ENCODE measurements at places on chromosomes 1 and 21. TPM values are rescaled to one million over a fixed set of nuclear protein-coding genes. Genes with fewer than 3 reads are reported as not detected.

The PTPRC gene
- 18.3 TPM for total RNA-seq

- no peak for DNase-seq
- no peak overlapping the region for H3K4me3 ChIP-seq
These were observed 333.5 kb upstream of the B3GALT2 start for GRCh38 chr1:193519922-193520321.

The DTL gene
- total RNA-seq, result 8.1 TPM

The YIPF1 gene
- total RNA-seq, result 16.8 TPM

GRCh38 chr1:22174446-22175220 is 31.7 kb upstream of the WNT4 start:
- no peak overlapping the region for H3K27ac ChIP-seq
- H3K36me3 ChIP-seq, result no peaks in the 10 kb centered on the region
- no peaks in the 10 kb centered on the region for H3K27me3 ChIP-seq
- H3K4me1 ChIP-seq, result peaks cover 24% of the 10 kb centered on the region
- H3K4me3 ChIP-seq, result no peak overlapping the region

The DCST2 gene
- 0.23 TPM for total RNA-seq

GRCh38 chr1:55061000-55061705 is 21.8 kb downstream of the PCSK9 start:
- no peak overlapping the region for H3K27ac ChIP-seq
- H3K27me3 ChIP-seq, result no peaks in the 10 kb centered on the region
- no peaks in the 10 kb centered on the region for H3K4me1 ChIP-seq
- H3K4me3 ChIP-seq, result no peak overlapping the region
- no peaks in the 10 kb centered on the region for H3K36me3 ChIP-seq

DNA sequence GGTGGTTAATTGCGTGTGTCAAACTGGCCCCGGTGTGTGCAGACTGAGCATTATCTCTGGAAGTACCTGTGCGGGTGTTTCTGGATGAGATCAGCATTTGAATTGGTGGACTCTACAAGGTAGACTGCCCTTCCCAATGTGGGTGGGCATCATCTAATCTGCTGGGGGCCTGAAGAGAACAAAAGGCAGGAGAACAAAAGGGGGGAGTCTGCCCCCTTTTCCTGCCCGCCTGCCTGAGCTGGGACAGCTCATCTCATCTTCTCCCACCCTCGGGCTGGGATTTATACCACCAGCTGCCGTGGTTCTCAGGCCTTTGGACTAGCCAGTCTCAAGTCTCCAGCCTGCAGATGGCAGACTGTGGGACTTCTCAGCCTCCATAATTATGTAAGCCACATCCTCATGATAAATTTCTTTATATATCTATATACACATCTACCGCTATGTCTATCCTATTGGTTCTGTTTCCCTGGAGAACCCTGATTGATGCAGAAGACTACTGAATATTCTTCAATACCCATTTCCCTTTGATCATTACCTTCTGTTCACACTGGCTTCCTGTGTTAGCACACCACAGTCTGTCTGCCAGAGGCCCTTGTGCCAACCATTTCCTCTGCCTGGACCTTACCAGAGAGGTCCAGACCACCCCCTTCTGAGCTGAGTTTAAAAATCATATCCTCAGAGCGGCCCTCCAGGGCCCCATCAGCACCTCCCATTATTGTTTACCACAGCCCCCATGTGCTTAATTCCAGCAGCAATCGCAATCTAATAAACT is 25.2 kb downstream of the RCAN1 start:
- DNase-seq, result no peak
- no peaks in the 10 kb centered on the region for H3K36me3 ChIP-seq
- no peak overlapping the region for H3K27ac ChIP-seq

DNA sequence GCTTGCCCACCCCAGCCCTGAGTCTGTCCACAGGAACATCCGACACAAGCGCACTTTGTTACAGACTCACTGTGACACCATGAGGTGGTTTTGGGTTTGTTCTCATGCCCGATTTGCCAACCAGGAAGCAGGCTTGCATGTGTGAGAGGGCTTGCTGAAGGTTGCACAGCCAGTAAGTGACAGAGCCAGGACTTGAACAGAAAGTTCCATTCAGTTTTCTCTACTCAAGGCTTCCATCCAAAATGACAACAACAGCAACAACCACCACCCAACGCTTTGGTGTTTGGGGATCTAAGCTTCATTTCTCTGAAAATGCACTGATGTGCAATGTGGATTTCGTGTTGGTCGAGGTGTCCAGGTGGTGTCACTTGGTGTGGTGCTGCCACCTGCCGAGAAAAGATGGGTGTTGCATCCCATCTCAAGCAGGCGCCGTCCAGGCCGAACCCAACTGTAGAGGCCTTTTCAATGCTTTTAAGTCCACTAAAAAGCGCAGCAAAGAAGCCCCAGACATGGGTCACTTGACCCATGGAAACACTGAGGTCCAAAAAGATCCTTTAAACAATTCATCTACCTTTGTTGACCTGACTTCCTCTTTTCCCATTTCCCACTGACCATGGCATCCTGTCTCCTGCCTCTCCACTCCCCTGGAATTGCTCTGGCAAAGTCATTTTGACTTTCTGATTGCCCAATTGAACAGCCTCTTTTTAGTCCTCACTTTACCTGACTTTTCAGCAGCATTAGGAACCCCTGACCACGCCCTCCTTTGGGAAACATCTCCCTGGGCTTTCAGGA is 12.2 kb downstream of the CITED4 start:
- H3K36me3 ChIP-seq, result no peaks in the 10 kb centered on the region
- H3K27ac ChIP-seq, result no peak overlapping the region
- DNase-seq, result no peak
- no peaks in the 10 kb centered on the region for H3K27me3 ChIP-seq
- H3K4me3 ChIP-seq, result no peak overlapping the region
- peaks cover 20% of the 10 kb centered on the region for H3K4me1 ChIP-seq

The PRELP gene
- total RNA-seq, result 71.0 TPM

The THEMIS2 gene
- total RNA-seq, result 13.9 TPM

- DNase-seq, result no peak
- no peaks in the 10 kb centered on the region for H3K27me3 ChIP-seq
- no peaks in the 10 kb centered on the region for H3K4me1 ChIP-seq
These were observed 15.8 kb downstream of the C1orf167 start for GRCh38 chr1:11777658-11778322.

The RGS18 gene
- total RNA-seq, result 0.53 TPM

The CCDC30 gene
- total RNA-seq, result 0.66 TPM

GRCh38 chr1:21099034-21099868 is 77.4 kb downstream of the EIF4G3 start:
- no peak for DNase-seq
- H3K4me1 ChIP-seq, result peaks cover 18% of the 10 kb centered on the region
- H3K36me3 ChIP-seq, result no peaks in the 10 kb centered on the region
- no peaks in the 10 kb centered on the region for H3K27me3 ChIP-seq
